Activated CD8-positive, alpha-beta T cell treated with anti-CD3 and anti-CD28 coated beads for 36 hours (primary cell): ENCODE measurements at places on chromosomes 16 and 17. TPM values are rescaled to one million over a fixed set of nuclear protein-coding genes. Genes with fewer than 3 reads are reported as not detected.

Gene CDRT15L2
- not detected for total RNA-seq

Gene WFDC1
- total RNA-seq = not detected

Gene TBC1D3K
- total RNA-seq = not detected

Gene CBX8
- total RNA-seq = 7.0 TPM

Gene BRIP1
- total RNA-seq = 14.5 TPM

Gene KRT28
- not detected for total RNA-seq

Gene KRTAP1-5
- not detected for total RNA-seq

Gene MAP2K6
- total RNA-seq = 3.3 TPM

GRCh38 chr17:4043862-4044261 lies 79.6 kb upstream of the ATP2A3 start:
- H3K4me3 ChIP-seq = no peak overlapping the region
- peak overlapping the region; percentile 79 for H3K27ac ChIP-seq
- H3K4me1 ChIP-seq = peaks cover 21% of the 10 kb centered on the region
- peaks cover 40% of the 10 kb centered on the region for H3K36me3 ChIP-seq
- no peaks in the 10 kb centered on the region for H3K27me3 ChIP-seq
- DNase-seq = peak; percentile 81

- H3K4me3 ChIP-seq = no peak overlapping the region
- H3K27ac ChIP-seq = no peak overlapping the region
- DNase-seq = no peak
- peaks cover 35% of the 10 kb centered on the region for H3K4me1 ChIP-seq
Observed at GRCh38 chr16:71878911-71879310, 5.1 kb downstream of the ZNF821 start.

GRCh38 chr16:30559690-30560089 lies 1.5 kb upstream of the ZNF764 start:
- H3K4me1 ChIP-seq = peaks cover 28% of the 10 kb centered on the region
- no peak overlapping the region for H3K4me3 ChIP-seq
- peaks cover 13% of the 10 kb centered on the region for H3K36me3 ChIP-seq
- no peak for DNase-seq

- no peak overlapping the region for H3K4me3 ChIP-seq
- DNase-seq = no peak
- H3K36me3 ChIP-seq = no peaks in the 10 kb centered on the region
Observed at GRCh38 chr17:19752216-19753050, 4.3 kb upstream of the ALDH3A1 start.

DNA sequence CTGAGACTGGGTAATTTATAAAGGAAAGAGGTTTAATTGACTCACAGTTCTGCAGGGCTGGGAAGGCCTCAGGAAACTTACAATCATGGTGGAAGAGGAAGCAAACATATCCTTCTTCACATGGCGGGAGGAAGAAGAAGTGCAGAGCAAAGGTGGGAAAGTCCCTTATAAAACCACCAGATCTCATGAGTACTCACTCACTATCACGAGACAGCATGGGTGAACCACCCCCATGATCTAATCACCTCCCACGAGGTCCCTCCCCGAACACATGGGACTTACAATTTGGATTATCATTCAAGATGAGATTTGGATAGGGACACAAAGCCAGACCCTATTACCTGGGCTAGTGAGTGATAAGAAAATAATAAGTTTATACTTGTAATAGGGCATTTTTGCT lies 70.6 kb upstream of the HS3ST2 start:
- no peaks in the 10 kb centered on the region for H3K4me1 ChIP-seq
- DNase-seq = no peak
- no peak overlapping the region for H3K27ac ChIP-seq
- no peak overlapping the region for H3K4me3 ChIP-seq
- H3K27me3 ChIP-seq = peaks cover 17% of the 10 kb centered on the region

GRCh38 chr16:29729116-29729521 lies 16.7 kb downstream of the C16orf54 start:
- no peak for DNase-seq
- peaks cover 33% of the 10 kb centered on the region for H3K4me1 ChIP-seq
- H3K27me3 ChIP-seq = no peaks in the 10 kb centered on the region
- H3K4me3 ChIP-seq = no peak overlapping the region
- no peak overlapping the region for H3K27ac ChIP-seq

GRCh38 chr16:48914070-48914469 lies 304.1 kb upstream of the N4BP1 start:
- no peak overlapping the region for H3K4me3 ChIP-seq
- no peaks in the 10 kb centered on the region for H3K4me1 ChIP-seq
- H3K27ac ChIP-seq = no peak overlapping the region
- no peak for DNase-seq
- no peaks in the 10 kb centered on the region for H3K27me3 ChIP-seq
- H3K36me3 ChIP-seq = no peaks in the 10 kb centered on the region
